Effector memory CD4-positive, alpha-beta T cell (primary cell): ENCODE measurements at places on chromosomes 7 and 10.

GRCh38 chr7:29748286-29749099, 57.8 kb upstream of the WIPF3 start:
- DNase-seq: no peak

DNA sequence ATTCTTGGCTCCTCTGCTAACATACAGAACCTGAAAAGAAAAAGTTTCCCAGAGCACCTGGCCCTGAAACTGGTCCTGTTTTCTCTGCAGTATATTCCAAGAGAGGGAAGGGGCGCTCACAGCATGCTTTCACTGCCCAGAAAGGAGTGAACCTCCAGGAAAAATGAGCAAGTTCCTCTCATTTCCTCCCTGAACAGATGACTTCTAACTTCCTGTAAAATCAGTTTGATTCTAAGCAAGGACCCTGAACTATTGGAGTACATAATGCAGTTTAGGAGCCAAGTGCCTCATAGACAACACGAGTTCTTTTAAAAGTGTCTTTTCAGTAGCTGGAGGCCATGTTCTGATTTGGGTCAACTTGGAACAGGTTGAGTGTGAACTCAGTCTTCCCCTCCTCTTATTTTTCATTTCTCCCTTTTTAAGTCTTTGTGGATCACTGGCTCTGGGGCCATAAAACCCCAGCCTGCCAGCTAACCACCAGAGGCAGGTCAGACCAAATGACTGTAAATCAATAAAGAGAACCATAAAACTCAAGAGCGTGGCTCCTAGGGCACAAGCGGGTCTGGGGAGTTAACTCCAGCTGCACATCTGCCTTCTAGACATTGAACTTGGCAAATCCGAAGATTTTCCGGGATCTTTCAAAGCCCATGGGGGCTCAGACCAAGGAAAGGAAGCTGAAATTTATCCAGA, 5.9 kb upstream of the LRRC18 start:
- DNase-seq: no peak

DNA sequence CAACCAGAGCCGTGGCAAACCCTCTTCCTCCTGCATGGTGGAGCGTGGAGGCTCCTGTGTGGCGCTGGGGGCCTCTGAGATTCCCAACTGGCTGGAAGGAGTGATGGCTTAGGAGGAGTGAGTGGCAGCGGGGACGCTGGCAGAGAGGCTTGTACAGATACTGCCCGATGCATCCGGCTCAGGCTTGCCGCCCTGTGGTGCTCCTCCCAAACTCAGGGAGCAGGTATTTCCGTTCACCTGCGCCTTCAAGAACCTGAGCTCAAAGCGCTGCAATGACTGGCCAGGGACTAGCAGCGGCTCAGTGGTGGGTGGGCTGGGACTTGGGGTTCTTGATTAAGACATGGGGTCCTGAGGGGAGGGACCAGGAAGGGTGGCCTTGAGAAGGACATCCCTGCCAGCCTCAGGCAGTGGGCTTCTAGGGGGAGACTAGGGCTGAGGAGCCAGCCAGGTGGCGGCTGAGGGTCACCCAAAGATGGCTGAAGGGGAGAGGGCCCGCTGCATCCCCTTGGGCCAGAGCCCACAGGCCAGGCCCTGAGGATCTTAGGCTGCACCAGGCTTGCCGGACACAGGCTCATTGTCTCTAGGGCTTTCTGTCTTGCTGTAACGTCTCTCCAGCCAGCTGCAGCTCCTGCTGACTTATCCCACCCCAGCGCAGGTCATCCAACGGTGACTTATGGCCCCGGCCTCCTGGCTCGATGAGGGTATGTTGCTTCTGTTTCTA, 3.2 kb downstream of the ZNF775 start:
- DNase-seq: no peak

- DNase-seq: no peak
Observed at GRCh38 chr10:126397156-126397555, 8.9 kb upstream of the ADAM12 start.

GRCh38 chr10:687583-688311, 1.7 kb downstream of the DIP2C start:
- no peak for DNase-seq

- DNase-seq: no peak
Observed at GRCh38 chr7:150675714-150676113, 9.8 kb upstream of the GIMAP2 start.

DNA sequence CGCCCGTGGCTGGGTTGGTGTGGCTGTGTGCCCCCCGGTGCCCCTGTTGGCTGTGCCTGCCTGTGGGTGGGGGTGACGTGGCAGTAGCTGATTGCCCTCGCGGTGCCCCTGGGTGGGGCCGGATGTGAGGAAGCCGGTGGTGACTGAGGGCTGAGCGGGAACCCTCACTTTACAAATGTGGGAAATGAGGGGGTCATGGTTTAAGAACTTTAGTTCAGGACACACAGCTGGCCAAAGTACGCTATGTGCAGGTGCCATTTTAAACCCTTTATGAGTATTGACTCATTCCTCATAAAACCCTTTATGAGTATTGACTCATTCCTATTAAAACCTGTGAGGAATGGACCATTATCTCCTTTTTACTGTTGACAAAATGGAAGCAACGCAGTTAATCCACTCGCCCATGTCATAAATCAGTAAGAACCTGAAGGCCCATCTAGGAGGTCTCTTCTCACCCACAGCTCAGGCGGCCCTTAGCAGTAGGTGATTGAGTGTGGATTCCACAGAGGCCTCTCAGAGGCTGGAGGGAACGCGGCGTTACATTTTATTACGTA, 290.1 kb upstream of the COBL start:
- DNase-seq: no peak

DNA sequence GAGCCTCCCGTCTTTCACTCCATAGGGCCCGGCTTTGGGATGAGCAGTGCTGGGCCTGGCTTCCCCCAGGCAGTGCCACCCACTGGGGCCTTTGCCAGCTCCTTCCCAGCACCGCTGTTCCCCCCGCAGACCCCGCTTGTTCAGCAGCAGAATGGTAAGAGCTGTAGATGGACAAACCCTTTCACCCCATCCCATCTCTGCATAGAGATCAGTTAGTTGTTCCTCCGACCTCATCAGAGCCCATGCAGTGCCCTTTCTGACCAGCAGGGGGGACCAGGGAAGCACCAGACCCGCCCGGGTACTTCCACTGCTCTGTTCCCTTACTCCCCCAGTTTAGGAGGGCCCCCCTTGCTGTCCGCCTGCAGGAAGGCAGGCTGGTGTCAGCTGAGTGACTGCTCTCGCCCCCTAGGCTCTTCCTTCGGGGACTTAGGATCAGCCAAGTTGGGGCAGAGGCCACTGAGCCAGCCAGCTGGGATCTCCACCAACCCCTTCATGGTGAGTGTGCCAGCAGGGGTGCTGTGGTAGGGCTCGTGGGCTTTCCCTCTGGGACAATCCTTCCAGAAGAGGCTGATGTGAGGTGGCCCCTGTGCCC, 9.8 kb downstream of the SAP25 start:
- peak; percentile 56 for DNase-seq

DNA sequence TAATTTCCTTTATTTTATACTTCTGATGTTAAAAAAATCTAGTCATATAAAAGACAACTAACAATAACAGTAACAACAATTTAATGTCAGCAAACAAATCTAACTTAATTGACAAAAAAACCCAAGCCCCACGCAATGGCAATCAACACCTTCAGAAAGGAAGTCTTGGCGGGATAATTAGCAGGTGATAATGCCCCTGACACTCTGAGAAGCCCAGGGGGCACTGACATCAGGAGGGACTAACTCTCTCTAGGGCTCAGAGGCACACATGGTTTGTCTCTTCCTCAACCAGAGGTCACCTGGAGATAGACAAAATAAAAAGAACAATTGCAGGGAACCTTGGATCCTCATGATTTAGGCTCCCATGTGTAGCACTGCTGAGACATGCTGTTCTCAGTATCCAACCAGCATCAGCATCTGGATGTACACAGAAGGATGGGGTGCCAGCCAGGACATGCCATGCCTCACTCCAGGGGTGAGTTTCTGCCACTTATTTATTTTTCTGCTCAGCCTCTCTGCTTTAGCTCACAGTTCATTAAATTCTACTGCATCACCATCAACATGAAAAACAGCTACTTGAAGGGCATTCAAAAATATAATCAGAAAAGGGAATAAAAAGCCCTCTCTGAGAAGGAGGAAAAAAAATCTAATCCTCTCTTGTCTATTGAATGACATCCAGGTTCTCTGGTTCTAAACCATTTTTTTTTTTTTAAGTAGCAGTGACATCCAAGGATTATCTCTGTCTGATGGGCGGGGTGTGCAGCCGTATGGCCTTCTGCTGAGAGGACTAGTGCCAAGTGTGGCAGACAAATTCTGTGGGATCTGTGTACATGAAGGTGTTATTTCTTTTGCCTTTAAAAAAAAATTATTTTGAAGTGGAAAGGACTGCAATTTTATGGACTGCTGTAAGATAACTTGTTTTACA, 96.3 kb downstream of the ATXN7L1 start:
- DNase-seq: no peak

- DNase-seq: no peak
Observed at GRCh38 chr7:142612237-142612881, 136.9 kb upstream of the PRSS1 start.

DNA sequence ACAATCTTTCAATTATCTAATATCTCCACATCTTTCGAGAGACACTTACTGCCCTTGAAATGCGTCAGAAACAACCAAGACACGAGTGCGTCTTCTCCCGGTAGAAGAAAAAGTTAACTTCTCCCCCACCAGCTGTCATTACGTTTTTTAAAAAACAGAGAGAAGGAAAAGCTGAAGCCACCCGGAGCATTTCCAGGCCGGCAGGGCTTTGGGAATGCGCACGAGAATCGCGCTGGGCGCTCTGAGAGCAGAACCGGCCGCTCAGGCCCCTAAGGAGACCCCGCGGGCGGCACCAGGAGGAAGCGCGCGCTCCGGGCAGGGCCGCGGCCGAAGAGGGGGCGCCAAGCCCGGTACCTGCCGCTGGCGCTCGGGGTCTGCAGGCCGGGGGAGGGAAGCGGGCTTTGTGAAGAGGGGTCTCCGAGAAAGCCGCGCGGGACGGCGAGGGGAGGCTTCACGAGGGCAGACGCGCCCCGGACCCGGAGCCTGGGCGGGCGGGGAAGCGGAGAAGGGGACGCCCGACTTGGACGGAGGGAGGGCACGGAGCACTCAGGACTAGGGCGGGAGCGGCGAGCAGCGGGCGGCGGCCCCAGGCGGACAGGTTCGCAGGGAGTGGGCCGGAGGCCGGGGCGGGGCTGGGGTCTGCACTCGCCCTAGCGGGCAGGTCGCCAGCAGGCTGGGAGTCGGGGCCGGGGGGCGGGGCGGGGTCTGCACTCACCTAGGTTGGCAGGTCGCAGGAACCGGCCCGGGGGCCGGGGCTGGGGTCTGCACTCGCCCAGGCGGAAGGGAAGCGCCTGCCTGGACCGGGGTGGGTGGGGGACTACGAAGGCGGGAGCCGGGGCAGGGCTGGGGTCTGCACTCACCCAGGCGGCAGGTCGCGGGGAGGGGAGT, 932 bp downstream of the ESYT2 start:
- no peak for DNase-seq

DNA sequence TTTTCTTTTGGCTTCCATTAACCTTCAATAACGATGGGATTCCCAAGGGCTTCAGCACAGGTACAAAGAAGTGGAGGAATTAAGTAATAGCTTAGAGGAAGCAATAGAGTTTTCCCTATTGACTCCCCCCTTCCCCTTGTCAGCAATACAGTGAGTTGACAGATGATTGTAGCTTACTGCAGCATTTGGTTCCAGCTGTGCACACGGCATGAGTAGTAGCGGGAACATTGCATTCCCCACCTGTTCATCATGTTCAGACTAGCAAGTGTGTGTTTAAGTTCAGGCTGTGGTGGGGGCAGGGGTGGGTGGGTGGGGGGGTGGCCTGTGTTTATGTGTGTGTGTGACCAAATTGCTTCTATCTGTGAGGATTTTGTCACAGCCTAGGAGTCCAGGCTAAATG, 4.6 kb upstream of the ADRA2A start:
- DNase-seq: no peak

- no peak for DNase-seq
Observed at GRCh38 chr7:136309407-136309806, 332.2 kb upstream of the MTPN start.

DNA sequence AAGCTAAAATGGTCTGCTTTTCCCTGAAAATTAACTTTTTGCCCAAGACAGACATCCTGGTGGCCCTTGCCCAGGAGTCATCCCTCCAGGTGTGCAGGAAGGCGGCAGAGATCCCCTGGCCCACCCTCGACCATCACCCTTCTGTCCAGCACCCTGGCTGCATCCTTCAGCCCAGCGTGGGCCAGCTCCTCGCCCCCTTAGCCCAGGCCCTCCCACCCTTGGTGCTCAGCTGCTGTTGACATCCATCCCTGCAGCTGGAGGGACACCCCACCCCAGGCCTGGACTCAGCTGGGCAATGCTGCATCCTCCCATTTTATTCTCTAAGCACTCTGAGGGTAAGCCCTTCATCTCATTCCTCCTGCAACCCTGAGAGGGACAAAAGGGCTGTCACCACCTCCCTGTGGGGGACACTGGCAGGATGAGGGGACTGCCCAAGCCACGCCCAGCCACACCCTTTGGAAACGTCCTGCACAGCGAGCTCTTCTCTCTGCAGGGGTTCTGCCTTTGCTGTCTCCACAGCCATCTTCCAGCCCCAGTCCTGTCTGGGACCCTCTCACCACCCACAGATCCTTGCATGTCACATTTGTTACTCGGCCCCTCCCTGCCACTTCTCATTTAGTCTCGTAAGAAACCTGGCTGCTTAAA, 30.7 kb downstream of the EN2 start:
- no peak for DNase-seq

- no peak for DNase-seq
Observed at GRCh38 chr10:133251388-133252222, 13.9 kb downstream of the VENTX start.
